NCI-H1105 treated with DMSO at 0.1 percent for 48 hours (cell line): ENCODE measurements at places on chromosomes 11 and 22.
A peak's percentile ranks its signal among the peaks of the same experiment; 100 is the strongest.

DNA sequence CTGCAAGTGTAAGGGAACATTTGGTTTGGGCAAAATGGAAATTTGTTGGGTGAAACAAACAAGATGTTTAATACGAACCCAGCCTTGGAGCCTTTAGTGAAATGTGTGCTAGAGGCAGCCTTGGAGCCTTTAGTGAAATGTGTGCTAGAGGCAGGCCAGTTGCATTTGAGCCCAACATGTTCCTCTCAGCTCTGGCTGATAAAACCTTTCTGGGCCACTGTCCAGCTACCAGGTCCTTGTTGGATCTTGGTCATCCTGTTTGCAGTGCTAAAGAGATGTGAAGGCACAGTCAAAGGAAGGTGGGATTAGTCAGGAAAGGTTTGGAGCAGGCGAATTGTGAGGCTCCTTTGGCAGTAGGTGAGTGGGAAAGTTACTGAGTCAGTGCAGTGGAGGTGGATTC, 48.9 kb downstream of the CEP164 start:
- no peak for DNase-seq

DNA sequence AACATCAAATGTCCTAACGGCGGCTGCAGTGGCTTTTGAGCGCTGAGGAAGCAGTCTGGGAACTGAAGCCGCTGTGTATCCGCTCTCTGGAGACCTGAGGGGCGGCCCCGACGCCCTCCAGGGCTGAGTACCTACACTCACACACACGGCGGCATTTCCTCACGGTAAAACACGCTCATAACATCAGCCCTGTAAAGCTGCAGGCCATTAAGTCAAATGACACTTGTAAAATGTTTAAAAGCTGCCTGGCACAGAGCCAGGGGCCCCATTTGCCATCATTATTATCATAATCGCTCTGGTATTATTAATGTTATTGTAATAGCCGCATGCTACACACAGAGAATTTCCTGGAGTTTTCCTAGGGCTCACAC, 5.1 kb downstream of the CARS1 start:
- peak; percentile 98 for DNase-seq

- no peak for DNase-seq
These were observed 34.6 kb downstream of the FAM83F start for GRCh38 chr22:40029189-40029890.

DNA sequence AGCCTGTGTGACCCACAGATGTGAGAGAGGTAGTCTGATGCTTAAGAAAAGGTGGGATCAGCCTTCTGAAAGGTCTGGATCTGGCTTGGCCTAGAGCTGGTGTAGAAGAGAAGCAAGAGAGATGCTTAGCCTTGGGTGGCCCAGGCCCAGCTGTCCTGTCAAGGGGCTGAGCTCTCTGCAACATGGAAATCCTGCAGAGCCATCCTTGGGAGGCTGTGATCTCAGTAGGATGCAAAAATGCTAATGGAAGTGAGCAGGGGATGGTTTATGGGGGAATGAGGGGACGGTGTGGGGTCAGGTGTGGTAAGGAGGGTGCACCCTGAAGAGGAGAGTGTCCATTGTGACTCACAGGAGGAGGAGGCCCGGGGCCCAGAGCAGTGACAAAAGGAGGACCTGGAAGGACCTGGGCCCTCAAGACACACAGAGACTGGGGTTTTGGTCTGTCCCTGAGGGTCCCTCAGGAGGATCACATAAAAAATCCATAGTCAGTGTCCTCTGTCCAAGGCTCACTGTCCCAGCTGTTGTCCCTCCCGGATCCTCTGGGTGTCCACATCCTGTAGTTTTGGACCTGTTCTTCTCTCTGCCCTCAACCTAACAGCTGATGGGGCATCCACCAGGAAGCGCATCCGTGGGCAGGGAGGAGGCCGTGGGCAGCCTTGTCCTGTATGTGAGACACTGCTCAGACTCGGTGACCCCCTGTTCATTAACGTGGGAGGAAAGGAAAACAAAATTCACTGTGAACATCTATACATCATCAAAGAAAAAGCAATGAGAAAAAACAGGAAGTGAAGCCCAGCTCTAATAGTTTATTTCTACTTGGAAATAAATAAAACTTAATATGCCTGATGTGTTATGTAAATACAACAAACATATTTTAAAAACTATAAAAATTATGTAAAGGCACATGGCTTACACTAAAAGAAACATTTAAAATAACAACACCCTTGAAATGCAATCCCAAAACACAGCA, 129.8 kb downstream of the ZNF280B start:
- no peak for DNase-seq

GRCh38 chr22:25760848-25761595, 19.0 kb downstream of the MYO18B start:
- no peak for DNase-seq

DNA sequence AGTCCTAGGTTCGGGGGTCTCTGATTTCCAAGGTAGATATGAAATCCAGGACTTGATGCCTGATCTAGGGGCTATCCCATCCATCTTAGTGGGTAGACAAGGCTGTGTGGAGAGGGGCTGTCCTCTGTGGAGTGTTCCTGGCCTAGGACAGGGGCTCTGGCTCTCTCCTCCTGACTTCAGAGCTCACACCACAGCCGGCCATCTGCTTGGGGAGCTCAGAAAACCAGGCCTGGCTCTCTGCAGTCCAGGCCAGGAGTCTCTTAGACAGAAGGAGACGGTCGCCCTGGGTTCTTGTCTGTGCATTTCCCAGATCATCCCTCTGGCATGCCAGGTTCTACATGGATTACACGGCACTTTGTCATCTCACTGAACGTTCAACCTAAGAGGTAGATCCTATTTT, 17.9 kb downstream of the TUB start:
- no peak for DNase-seq

DNA sequence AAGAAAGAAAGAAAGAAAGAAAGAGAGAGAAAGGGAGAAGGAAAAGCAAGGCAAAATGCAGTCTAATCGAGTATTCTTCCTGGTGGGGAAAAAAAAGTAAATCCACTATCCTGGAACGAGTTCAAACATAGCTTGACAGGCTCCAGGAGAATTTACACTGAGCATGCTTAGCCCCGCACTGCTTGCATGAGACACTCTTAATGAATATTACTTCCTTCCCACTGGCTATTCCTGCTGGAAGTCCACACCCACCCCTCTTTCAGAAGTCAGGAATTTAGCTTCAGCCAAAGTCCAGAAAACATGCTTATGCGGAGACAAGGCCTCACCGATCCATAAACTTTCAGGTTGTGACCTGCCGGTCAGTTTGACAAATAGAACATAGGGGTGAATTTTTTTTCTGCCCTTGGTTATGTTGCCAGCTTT, 251.8 kb upstream of the BLID start:
- DNase-seq: no peak

DNA sequence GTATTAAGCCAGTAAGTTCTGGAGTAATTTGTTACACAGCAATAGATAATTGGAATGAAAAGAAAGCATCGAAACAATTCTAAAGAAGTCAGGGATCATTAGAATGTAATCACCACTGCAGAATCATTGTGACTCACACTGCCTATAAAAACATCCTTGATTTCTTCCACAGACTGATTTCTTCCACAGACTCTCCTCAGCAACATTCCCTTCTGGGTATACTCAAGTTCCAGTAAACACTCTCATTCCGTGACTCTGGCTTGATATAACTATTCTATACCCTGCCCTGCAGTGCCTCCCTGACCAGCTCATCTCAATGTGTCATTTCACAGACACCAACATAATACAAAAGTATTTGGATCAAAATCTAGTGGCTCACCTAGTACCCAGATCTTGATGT, 120.5 kb downstream of the BBOX1 start:
- DNase-seq: no peak

GRCh38 chr22:47292546-47293320, 530.3 kb downstream of the TBC1D22A start:
- no peak for DNase-seq

- DNase-seq: no peak
These were observed 14.5 kb downstream of the RPS3 start for GRCh38 chr11:75413864-75414263.
